ENCODE measurements at places on chromosomes 13 and 19. TPM values are rescaled to one million over a fixed set of nuclear protein-coding genes. Genes with fewer than 3 reads are reported as not detected.

DACH1 gene
- 0.29 TPM for total RNA-seq

S1PR4 gene
- total RNA-seq = 51.7 TPM

DNA sequence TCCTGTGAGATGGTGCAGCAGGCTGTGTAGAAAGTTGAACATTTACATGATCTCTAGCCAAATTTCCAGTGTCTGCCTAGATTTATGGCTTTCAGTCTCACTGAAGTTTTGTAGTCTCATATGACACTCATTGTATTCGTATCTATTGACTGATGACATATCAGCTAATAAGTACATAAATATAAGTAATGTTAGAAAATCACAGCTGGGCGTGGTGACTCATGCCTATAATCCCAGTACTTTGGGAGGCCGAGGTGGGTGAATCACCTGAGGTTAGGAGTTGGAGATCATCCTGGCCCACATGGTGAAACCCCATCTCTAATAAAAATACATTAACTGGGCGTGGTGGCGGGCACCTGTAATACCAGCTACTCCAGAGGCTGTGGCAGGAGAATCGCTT lies 54.7 kb upstream of the HTR2A start:
- no peak for DNase-seq

DNA sequence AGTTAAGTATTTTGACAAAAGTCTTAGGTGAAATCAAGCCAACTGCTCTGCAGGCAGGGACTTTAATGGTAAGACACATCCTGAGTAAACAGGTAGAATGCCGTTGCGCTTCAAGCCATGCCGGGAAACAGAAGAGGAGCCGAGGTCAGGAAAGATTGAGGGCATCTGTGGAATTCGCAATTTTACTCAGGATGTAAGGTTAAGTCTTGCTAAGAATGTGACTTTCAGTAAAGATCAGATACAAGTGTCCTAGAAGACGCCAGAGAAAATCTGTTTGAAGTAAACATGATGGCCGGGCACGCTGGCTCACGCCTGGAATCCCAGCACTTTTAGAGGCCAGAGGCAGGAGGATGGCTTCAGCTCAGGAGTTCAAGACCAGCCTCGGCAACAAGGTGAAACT lies 33.4 kb upstream of the DPRX start:
- DNase-seq = no peak

TMC4 gene
- total RNA-seq = 8.2 TPM

GRCh38 chr13:33479105-33479504 lies 193.6 kb upstream of the STARD13 start:
- DNase-seq = no peak

DNA sequence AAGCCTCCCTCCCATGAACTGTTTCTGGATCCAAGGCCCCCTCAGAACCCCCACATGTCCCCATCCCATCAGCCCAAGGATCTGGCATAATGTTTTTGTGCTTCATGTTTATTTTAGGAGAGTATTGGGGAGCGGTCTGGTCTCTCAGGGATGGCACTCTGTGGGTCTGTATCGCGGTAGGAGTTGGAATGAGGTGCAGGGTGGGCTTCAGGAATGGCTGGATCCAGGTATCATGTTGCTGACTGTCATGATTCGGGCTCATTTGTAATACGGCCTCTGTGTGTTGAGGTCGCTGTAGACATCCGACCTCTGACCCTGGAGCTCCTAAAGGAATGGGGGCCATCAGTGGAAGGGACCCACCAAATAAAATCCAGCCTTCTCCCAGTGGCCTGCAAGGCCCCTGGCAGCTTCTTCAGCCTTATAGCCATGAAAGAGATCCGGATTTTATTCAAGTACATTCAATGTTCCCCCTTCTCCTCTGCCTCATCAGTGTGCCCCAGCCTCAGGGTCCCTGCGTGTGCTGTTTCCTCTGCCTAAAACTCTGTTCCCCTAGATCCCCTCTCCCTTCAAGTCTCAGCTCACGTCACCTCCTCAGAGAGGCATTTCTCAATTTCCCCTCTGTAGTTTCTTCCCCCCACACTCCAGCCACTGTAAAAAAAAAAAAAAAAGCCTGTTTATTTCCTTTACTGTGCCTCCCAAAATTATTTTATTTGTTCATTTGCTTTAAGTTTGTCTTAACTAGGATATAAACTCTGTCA lies 2.2 kb downstream of the HCST start:
- DNase-seq = no peak

CYP4F11 gene
- not detected for total RNA-seq

HSD17B14 gene
- total RNA-seq = not detected

DNA sequence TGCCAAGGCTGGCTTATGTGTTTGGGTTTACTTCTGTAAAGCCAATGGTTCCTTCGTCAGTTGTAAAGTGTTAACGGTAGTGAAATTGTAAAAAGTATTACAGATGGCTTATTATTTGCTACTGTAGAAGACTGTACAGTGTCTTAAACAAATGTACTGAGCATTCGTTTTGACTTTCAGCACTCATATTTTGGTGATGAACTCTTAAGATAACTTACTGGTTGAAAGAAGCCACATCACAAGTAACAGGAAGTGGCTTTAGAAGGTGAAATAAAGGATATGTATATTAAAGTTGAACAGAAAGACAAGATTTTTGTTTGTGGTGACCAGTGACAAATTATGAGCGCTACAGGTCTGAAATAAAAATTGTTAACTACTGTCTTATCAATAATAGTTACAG lies 64.2 kb downstream of the URI1 start:
- DNase-seq = no peak

DNA sequence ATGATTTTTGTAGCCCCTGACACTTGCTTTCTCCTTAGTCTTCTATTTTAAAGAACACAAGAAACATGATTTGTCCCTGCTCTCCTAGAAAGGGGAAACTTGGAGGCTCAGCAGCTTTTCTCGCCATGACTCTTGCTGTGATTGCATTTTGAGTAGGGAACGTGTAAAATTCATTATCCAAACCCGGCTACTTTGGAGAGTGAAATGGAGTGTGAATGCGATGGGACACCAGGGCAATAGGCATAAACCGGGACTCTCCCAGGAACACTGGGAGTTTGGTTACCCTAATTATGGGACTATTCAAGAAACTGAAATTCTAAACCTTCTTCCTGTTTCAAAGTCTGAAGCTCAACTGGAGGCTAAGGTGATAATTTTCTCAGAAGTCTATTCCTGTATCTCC lies 181.7 kb upstream of the RFC3 start:
- DNase-seq = no peak

DNA sequence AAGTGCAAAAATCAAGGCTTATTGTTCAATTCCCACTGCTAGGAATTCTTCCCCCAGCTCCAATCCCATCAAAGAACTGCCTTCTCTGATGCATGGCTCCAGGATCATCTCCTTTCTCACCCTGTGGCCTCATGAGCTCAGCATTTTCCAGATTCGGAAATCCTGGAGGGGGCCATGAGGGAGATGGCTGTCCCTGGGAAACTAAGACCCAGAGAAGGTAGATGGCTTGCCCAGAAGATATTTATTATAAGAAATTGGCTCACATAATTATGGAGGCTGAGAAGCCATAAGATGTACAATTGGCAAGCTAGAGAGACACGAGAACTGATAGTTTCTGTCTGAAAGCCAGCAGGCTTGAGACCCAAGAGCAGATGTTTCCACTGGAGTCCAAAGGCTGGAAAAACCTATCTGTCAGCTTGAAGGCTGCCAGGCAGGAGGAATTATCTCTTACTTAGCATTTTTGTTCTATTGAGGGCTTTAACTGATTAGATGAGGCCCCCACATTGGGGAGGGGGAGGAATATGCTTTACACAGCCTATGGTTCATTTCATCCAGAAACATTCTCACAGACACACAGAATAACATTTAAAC lies 58.6 kb downstream of the GADD45B start:
- DNase-seq = no peak

CCDC122 gene
- 1.2 TPM for total RNA-seq

TICAM1 gene
- total RNA-seq = 24.8 TPM

DNA sequence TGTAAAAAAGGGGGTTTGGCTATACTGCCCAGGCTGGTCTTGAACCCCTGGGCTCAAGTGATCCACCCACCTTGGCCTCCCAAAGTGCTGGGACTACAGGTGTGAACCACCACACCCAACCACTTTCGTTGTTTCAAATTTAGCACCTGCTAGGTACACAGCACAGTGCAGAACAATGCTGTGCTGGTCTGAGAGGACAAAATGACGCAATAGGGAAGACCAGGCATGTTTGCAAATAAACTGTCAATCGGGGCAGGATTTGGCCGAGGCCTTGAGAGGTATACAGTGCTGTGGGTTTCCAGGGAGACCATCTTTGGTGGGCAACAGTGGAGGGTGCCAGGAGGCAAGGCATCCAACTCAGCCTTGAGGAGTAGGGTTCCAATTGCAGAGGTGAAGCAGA lies 37.0 kb downstream of the ATP12A start:
- no peak for DNase-seq

GRCh38 chr19:16938211-16938610 lies 49.4 kb downstream of the F2RL3 start:
- no peak for DNase-seq

GRCh38 chr19:52297601-52298364 lies 814 bp downstream of the ZNF480 start:
- DNase-seq = no peak

TMEM161A gene
- 16.5 TPM for total RNA-seq

IFNL2 gene
- not detected for total RNA-seq

GRCh38 chr19:53466726-53467484 lies 628 bp upstream of the ZNF813 start:
- no peak for DNase-seq

GRCh38 chr13:66974174-66974573 lies 256.0 kb downstream of the PCDH9 start:
- DNase-seq = no peak

CRLF1 gene
- total RNA-seq = not detected
